ENCODE measurements at places on chromosomes 11 and 22.

DNA sequence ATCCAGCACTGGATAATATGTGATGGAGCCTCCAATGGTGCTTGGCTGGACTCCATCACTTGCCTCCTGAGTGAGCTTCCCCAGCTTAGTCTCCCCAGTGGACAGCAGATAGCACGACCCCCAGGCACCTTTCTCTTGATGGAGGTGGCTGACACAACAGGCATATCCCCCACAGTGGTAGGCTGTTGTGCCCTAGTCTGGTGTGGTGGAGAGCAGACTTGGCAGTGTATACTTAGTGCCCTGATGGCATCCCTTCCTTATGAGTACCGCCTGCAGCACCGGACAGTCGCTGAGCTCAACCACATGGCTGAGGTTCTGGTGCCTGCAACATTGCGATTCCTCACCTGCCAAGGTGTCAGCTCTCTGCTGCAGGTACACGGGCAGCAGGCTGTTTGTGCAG lies 50.1 kb downstream of the DNHD1 start:
- DNase-seq = no peak

DNA sequence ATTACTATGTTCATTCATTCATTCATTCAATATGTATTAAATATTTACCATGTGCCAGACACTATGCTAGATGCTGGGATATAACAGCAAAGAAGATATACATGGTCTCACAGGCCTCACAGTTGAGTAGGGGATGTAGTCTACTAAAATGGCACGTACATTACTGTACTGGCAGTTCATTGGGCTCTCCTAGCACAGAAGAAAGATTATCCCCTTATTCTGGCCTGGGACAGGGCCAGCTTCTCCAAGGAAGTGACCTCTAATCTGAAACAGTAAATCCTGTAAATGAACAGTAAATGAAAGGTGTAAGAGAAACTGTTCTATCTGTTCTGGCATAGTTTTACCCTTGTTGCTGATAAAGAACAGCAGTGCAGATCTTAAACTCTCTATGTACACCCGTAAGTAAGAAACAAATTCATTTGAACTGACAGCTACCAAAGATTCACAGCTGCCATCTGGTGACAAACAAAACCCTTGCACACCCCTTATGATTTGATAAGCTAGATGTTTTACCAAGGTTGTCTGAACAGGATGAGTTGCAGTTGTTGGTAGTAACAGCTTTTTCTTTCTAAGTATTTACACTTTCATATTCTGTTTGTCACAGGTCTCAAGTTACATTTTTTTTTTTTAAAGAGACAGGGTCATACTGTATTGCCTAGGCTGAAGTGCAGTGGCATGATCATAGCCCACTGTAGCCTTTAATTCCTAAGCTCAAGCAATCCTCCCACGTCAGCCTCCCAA lies 263.1 kb downstream of the TMEM135 start:
- no peak for DNase-seq

DNA sequence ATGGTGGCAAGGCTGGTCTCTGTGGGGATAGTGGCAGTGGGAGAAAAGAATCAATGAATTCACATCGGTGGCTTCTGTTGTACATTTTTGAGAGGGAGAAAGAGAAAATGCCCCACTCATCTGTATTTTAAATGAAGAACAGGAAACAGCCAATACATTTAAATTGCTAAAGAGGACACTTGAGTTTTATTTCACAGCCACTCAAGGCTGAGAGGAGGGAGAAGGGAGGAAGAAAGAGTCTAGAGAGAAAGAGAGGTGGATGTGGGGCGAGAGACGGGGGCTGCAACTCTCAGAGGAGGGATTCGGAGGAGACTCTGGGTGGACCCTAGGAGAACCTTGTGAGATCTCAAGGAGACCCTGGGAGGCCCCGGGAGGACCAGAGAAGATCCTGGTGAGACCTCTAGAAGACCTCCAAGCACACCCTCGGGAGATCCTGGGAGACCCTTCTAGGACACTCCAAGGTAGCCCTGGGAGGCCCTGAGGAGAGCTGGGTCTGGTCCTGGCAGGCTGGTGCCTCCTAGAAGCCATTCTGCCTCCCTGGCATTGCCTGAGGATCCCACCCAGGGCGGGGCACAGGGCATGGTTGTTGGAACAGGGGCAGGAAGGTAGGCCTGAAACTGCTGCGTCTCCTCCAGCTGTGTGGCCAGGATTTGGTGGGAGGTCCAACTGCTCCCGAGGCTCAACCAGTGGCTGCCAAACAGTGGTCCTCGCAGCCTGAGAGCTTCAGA lies 91.0 kb upstream of the SHISAL1 start:
- no peak for DNase-seq

GRCh38 chr11:92329646-92330045 lies 105.0 kb downstream of the FAT3 start:
- DNase-seq = no peak

- no peak for DNase-seq
Observed at GRCh38 chr11:24400059-24400665, 96.7 kb upstream of the LUZP2 start.

- no peak for DNase-seq
Observed at GRCh38 chr11:78379039-78379670, 38.5 kb downstream of the GAB2 start.

Data from activated naive CD8-positive, alpha-beta T cell treated with anti-CD3 and anti-CD28 coated beads for 36 hours (primary cell).